ENCODE measurements at places on chromosomes 6 and 20.

DNA sequence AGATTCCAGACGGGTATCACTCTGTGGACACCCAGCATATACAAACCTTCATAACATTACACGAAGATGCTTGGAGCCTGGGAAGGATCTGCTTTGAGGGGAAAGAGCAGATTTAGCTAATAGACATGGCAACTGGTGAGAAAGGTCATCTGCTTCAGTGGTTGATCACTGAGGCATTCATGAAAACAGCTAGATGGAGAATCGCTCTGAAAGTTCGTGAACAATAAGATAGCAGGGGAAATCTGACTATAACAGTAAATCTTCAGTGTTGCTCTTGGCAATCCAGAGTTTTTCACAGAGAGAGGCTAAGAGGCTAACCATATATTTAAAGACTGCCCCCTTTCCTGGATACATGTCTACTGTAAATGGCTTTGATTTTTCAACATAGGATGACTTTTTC lies 245.3 kb downstream of the FARS2 start:
- no peak for DNase-seq

- no peak for DNase-seq
These were observed 152.8 kb downstream of the PLCB1 start for GRCh38 chr20:8284902-8285301.

DNA sequence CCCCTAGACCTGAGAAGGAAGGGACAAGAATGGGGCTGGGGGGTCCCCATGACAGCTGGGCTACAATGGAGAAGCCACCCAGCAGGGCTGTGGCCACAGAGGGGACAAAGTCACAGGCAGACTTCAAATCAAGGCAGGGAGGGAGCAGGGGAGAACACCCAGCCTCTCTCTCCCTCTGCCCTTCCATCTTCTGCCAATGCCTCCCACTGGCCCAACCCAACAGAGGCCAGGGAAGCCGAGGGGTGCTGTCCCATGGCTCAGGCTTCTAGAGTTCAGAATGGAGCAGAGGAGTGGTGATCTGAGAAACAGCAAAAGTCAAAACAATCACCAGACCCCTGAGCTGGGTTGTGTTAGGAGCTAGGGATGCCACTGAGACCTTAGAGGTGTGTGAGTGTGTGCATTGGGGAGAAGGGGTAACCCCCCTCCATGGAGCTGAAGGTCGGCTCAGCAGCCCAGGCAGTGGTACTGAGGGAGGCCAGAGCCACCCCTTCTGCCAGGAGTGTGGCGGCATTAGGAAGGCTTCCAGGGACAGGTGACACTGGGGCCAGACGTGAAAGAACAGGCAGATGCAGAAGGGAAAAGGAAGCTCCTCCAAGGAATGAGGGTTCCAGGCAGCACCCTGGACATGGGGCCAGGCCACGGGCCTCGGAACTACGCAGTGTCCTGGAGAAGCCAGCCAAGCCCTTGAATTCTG lies 12.0 kb downstream of the GLP1R start:
- no peak for DNase-seq

DNA sequence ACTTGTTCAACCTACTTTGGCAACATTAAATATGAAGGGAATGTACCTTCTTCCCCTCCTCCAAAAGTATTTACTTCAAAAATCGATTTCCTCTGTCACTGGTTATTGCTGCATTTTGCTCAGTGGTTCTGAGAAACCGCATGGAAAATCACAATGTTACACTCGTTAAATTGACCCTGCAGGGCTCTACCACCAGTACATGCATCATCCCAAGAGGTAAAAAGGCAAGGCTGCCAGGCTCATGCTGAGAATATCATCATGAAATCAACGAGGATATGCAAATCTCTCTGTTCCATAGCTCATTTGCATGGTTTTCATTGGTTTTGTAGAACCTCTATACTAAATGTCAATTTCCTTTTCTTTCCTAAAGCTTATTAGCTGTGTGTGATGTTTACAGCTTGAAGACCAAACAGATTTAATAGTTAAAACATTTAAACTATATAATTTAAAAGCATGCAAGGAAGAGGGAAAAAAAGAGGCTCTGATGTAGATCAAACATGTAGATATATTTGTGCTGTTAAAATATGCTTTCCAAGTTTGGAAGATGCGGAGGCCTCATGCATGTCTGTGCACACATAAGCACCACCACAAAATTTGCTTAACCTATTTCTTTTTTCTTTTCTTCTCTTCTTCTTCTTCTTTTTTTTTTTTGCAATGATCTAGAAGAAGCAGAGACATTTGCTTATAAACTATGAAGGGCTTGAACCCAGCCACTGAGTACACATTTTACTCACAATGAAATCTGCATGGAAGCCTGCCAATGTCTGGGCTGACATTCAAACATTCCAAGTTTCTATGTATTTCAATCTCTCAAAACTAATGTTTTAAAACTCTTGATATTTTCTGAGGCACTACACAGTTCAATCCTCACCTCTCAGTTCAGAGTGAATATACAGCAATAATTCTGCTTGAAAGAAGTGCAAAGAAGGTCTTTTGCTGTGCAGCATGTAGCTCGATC lies 194.0 kb downstream of the GMPR start:
- DNase-seq = peak; percentile 86

DNA sequence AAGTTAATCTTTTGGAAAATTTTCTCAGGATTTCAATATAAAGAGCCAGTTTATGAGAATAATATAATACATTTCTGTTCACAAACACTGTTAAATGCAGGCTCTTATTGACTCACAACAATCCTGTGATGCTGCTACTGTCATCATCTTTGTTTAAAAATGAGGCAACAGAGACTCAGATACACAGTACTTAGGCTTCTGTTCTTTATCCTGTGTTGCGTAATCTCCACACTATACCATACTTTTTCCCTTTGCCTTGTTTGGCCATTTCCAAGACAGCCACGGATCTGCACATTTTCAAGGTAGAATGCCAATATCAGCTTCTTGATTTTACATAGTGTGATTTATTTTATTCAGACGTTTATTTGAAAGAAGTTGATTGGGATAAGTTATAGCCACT lies 699.0 kb upstream of the CITED2 start:
- DNase-seq = peak; percentile 42

DNA sequence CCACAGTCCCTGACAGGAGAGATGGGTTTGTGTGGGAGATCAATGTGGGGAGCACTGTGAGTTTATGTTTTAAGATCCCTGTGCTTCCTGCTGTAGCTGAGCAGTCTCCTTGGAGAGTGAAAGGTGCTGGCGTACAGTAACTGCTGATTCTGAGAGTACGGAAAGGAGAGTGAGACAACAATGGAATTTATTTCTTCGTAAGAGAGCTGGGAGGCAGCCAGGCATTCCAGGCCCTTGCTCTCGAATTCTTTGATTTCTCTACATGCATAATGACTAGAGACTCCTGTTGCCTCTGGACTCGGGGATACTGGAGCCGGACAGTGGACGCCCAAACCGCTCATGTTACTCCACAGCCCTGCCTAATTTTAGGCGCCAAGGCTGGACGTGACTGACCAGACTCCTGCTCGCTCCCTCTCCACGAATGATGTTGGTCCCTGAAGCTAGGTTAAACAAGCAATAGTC lies 131.0 kb upstream of the PHACTR1 start:
- DNase-seq = no peak

GRCh38 chr6:33908025-33908424 lies 104.2 kb upstream of the MLN start:
- no peak for DNase-seq

DNA sequence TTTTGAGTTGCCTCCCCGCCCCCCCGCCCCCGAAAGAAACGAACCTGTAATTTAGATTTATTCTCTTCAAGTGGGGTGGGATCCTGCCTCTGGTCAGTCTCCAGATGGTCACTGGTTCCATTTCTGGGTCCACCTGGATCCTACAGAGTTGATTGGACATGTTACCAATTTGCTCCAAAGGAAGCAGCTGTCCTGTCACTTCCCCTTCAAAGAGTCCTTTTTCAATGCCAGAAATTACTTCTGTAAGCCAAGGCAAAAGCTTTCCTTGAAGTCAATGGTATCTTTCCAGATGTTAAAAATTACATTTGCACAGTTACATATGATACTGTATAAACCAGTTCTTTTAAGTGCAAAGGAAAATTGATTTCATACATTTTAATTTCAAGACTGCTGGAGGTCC lies 12.0 kb upstream of the ANKRD60 start:
- peak; percentile 24 for DNase-seq

DNA sequence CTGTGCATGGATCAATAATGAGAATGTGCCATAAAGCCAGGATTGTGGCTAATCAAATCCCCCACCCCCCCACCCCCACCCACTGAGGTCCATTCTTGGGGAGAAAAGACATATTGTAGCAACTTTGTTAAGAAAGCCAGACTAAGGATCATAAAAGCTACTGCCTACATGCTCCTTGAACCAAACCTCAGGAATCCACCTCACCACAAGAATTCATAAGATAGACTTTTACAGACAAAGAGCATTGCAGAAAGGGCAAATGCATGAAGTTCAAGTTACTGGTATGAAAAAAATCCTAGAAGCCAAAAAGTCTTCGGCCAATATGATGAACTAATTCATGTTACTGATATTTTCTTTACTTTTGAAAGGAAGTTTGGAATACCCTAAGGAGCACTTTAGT lies 187.9 kb upstream of the ARID1B start:
- DNase-seq = peak; percentile 28

GRCh38 chr20:39025883-39026282 lies 63.7 kb downstream of the DHX35 start:
- no peak for DNase-seq

GRCh38 chr6:114151064-114151690 lies 180.2 kb upstream of the HDAC2 start:
- no peak for DNase-seq

GRCh38 chr6:21505574-21505990 lies 88.0 kb upstream of the SOX4 start:
- no peak for DNase-seq

GRCh38 chr6:111725446-111726112 lies 119.9 kb upstream of the TRAF3IP2 start:
- DNase-seq = peak; percentile 66

GRCh38 chr20:25571817-25572216 lies 13.5 kb downstream of the NINL start:
- no peak for DNase-seq

DNA sequence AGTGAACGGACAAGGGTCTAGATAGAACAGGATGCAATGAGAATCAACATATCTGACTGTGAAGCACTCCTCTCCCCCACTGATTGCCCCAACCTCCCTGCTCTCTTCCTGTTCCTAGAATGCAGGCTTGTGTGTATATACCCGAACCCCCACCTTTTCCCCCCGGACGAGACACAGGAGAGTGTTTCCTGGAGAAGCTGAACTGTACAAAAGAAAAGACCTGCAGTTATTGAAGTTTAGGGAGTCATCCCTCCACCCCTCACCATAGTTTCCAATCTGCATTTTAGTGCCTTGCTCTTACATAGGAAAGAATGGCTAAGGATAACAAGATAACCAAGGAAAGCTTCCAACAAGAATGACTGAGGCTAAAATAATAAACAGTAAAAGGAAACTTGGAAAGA lies 55.5 kb upstream of the PDE10A start:
- no peak for DNase-seq

GRCh38 chr20:38531021-38531420 lies 50.0 kb upstream of the ADIG start:
- no peak for DNase-seq

GRCh38 chr20:4135385-4136077 lies 120.2 kb upstream of the RNF24 start:
- no peak for DNase-seq

DNA sequence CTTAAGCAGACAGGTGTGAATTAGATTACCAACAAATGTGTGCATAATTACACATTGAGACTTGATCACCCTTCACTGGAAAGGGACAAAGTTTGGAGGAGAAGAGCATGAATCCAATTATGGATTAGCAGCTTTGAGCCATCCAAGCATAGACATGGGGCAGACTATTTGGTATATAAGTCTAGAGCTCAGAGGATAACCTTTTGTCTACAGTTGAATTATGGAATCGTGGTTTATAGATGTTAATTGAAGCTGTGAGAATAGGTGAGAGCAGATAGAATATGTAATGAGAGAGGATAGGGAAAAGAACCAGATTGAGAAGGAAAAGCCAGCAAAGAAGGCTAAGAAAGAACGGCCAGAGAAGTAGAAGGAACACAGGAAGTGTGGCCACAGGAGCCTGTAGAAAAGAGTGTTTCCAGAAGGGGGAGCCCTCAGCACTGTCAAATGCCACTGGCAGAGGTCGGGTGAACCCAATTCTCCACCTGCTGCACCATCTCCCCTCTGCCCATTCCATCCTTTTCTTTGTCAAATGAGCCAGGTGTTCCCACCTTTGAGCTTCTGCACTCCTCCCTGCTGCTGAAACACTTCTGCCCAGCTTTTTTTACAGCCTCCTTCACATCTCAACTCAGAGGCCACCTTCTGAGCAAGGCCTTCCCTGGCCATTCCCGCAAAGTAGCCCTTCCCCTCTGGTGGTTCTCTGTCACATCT lies 7.3 kb downstream of the DNTTIP1 start:
- peak; percentile 47 for DNase-seq

DNA sequence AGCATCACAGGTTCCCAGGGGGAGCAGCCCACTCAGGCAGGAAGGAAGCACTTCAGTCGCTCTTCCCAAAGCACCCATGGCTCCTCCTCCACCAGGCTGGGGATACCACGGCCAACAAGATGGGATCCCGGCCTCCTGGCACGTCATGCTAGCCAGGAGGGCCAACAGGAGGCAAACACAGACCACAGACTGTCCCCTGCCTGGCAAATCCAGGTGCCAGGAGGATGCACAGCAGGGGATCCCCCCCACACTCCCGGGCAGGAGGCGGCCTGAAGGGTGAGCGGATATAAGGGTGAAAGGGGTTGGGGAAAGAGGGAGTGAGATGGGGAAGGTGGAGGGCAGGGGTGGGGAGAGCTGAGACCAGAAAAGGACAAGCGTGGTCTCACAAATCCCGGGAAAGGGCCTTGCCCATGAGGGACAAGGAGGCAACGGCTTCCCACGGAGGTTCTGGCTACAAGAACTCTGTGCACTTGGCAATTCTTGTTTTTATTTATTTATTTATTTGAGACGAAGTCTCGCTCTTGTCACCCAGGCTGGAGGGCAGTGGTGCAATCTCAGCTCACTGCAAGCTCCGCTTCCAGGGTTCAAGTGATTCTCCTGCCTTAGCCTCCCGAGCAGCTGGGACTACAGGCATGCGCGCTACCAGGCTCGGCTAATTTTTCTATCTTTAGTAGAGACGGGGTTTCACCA lies 7.2 kb downstream of the PXDC1 start:
- DNase-seq = no peak

DNA sequence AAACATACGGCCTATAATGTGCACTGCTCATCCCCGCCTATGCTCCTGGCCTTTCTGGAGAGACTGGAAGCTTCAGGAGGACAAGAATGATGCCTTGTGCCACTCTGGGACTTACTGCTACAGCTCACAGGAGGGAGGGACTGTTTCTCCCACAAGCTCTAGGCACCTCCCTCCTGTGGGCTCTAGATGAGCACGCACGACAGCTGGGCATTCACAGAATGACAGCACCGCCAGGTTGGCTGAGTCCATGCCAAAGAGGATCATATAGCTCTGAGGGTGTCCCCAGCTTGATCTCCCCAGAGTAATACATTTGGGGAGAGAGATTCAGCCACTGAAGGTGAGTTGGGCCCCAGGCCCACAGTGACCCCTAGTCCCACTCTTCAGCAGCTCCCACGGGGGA lies 10.1 kb upstream of the PGC start:
- peak; percentile 35 for DNase-seq

All from muscle of back (tissue), 13 donors.